Ovary (tissue), 10 donors: ENCODE measurements at places on chromosomes 5 and 9. TPM values are rescaled to one million over a fixed set of nuclear protein-coding genes. Genes with fewer than 3 reads are reported as not detected.

Gene NEURL1B
- 38.3 TPM for total RNA-seq

Gene PCBD2
- 6.8 TPM for total RNA-seq

- DNase-seq: no peak
- no peaks in the 10 kb centered on the region for H3K36me3 ChIP-seq
- no peaks in the 10 kb centered on the region for H3K4me1 ChIP-seq
- no peaks in the 10 kb centered on the region for H3K27me3 ChIP-seq
- H3K27ac ChIP-seq: no peak overlapping the region
Observed at GRCh38 chr9:1462626-1463308, 412.6 kb downstream of the DMRT2 start.

DNA sequence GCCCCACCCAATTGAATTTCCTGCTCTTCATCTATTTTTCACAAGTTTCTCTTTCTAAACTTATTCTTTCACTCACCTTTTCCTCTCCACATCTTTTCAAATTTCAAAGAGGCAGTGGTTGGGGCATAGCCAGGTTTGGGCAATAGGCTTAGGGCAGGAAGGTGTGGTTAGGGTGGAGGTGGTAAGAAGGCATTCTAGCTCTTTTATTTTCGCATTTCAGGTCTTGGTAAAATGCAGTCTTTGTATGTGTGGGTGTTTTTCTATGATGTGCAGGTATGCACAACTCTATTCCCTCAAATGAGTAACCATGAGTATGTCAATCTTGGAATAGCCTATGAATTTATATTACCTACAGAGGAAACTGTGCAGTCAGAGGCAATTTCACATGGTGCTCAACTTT, 129.8 kb upstream of the IFNE start:
- DNase-seq: no peak
- H3K4me1 ChIP-seq: no peaks in the 10 kb centered on the region
- H3K36me3 ChIP-seq: no peaks in the 10 kb centered on the region

DNA sequence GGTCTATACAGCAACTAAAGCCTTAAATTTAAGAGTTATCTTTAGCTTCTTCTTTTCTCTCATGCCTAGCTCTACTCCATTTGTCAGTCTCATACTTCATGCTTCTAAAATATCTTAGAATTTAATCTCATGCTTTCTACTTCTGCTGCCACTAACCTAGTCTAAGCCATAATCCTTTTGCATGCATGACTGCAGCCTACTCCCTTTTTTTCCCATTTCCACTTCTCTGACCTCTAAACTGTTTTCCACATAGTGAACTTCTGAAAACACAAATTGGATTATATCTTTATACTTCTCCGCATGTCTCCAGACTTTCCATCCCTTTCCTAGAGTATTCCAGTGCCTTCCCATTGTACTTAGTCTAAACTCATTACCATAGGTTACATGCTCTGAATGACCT, 193.0 kb downstream of the XRCC4 start:
- no peaks in the 10 kb centered on the region for H3K27me3 ChIP-seq
